ENCODE measurements at places on chromosomes 5 and 9. TPM values are rescaled to one million over a fixed set of nuclear protein-coding genes. Genes with fewer than 3 reads are reported as not detected.

GRCh38 chr9:128556926-128557634 lies 4.7 kb downstream of the SPTAN1 start:
- no peaks in the 10 kb centered on the region for H3K27me3 ChIP-seq
- DNase-seq: no peak

GRCh38 chr9:70390933-70391341 lies 23.5 kb downstream of the KLF9 start:
- H3K4me3 ChIP-seq: no peak overlapping the region
- H3K27ac ChIP-seq: no peak overlapping the region
- H3K36me3 ChIP-seq: no peaks in the 10 kb centered on the region
- peak; percentile 49 for DNase-seq

- no peaks in the 10 kb centered on the region for H3K36me3 ChIP-seq
- peak; percentile 83 for DNase-seq
- no peaks in the 10 kb centered on the region for H3K27me3 ChIP-seq
- peaks cover 7% of the 10 kb centered on the region for H3K4me1 ChIP-seq
- no peak overlapping the region for H3K27ac ChIP-seq
These were observed 227.6 kb upstream of the DMRT1 start for GRCh38 chr9:613771-614347.

The OLFML2A gene
- total RNA-seq: 148 TPM

DNA sequence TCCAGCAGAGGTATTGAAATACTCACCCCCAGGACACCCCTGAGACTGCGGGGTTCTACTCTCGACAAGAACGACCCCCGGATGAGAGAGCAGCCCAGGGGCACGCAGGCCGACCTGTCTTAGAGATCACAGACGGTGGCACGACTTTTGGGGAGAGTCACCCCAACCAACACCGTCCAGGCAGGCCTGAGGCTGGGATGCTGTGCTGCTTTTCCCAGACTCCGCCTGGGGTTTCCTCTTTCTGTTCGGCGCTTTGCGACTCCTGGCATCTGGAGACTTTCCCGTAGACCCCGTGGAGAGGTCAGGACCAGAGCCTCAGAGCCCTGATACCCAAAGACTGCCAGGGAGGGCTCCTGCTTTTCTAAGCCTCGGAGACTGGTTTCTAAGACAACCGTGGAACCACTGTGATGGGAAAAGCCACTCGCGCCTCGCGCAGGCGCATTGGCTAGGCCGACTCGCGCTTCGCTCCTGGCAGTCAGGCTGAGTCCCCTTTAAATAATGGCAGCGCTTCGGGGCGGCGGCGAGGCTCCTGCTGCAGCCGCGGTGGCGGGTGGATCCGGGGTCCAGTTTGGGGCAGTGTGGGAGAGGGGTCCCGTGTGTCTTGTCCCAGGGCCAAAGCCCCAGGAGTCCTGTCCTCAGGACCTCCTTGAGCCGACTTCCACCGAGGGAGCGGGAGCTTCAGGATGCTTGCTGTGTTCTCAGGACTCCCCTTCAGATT lies 484.0 kb downstream of the SPATA31A7 start:
- H3K27ac ChIP-seq: no peak overlapping the region
- no peaks in the 10 kb centered on the region for H3K36me3 ChIP-seq
- H3K4me3 ChIP-seq: no peak overlapping the region
- H3K4me1 ChIP-seq: no peaks in the 10 kb centered on the region

- no peaks in the 10 kb centered on the region for H3K36me3 ChIP-seq
- H3K27ac ChIP-seq: peak overlapping the region; percentile 86
- H3K27me3 ChIP-seq: no peaks in the 10 kb centered on the region
- DNase-seq: no peak
- H3K4me1 ChIP-seq: peaks cover 20% of the 10 kb centered on the region
These were observed 27.9 kb downstream of the PCDH1 start for GRCh38 chr5:141850244-141850768.

- H3K36me3 ChIP-seq: no peaks in the 10 kb centered on the region
- H3K27me3 ChIP-seq: no peaks in the 10 kb centered on the region
- H3K4me3 ChIP-seq: no peak overlapping the region
- peaks cover 4% of the 10 kb centered on the region for H3K4me1 ChIP-seq
These were observed 145.4 kb downstream of the SPATA31D1 start for GRCh38 chr9:82134010-82134409.

The CTXN3 gene
- not detected for total RNA-seq

GRCh38 chr9:72758944-72759343 lies 193.9 kb downstream of the ALDH1A1 start:
- H3K4me1 ChIP-seq: no peaks in the 10 kb centered on the region
- no peaks in the 10 kb centered on the region for H3K27me3 ChIP-seq
- H3K27ac ChIP-seq: no peak overlapping the region
- no peaks in the 10 kb centered on the region for H3K36me3 ChIP-seq

DNA sequence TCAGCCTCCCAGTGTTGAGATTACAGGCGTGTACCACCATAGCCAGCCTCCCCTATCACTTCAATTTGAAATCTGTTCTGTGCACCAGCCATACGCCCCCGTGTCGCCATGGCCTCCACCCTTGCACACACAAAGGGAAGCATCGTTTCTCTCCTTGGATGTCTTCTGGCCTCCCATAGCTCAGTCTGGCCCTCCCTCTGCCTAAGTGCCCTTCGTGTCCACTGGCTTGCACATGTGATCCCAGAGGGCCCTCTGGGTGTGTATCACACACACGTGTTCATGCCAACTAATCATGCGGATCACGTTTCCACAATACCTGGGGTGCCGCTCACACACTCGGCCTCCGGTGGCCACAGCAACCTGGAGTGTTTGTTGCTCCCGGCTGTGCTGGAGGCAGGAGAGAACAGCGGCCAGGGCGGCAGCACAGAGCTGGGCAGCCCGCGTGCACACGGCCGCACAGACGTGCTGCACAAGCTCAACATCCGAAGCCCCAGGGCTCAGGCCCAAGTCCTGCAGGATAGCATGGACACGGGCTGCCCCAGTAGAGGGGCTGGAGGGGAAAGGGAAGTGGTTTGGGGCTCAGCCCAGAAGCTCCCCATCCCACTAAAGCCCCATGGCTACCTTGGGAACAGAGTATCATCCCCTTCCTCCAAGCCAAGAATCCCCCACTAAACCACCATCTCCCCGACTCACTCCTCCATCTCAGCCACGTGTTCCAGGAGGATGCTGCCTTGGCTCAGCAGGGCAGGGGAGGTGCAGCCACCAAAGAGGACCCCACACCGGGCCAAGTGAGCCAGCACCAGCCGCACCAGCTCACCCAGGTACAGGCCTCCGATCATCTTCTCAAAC lies 10.9 kb downstream of the HK3 start:
- peaks cover 17% of the 10 kb centered on the region for H3K27me3 ChIP-seq
- H3K4me3 ChIP-seq: no peak overlapping the region
- H3K36me3 ChIP-seq: no peaks in the 10 kb centered on the region
- H3K27ac ChIP-seq: no peak overlapping the region
- no peak for DNase-seq

The SH3PXD2B gene
- total RNA-seq: 70.4 TPM

DNA sequence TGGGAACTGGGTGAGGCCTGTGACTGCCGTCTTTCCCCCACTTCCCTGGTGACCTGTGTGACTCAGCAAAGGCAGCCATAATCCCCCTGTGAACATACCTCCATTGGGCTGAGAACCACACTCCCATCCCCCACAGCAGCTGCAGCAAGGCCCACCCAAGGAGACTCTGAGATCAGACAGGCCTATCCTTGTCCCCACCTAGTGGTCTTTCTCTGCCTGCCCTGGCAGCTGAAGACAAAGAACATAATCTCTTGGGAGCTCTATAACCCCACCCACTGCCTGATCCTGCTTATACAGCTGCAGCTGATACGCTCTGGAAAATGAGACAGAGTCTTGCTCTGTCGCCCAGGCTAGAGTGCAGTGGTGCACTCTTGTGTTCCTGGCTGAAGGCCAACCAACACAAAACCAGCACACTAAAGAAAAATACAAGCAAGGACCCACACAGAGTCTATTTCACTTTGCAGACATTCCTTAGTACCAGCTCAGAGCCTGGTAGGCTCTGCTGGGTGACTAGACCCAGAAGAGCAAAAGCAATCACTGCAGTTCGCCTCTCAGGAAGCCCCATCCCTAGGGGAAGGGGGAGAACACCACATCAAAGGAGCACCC lies 106.7 kb downstream of the MCTP1 start:
- no peaks in the 10 kb centered on the region for H3K27me3 ChIP-seq
- peak overlapping the region; percentile 77 for H3K27ac ChIP-seq
- no peak overlapping the region for H3K4me3 ChIP-seq
- H3K4me1 ChIP-seq: peaks cover 17% of the 10 kb centered on the region
- peak; percentile 73 for DNase-seq

- no peaks in the 10 kb centered on the region for H3K4me1 ChIP-seq
- no peaks in the 10 kb centered on the region for H3K27me3 ChIP-seq
- no peak overlapping the region for H3K27ac ChIP-seq
- H3K4me3 ChIP-seq: no peak overlapping the region
These were observed 43.9 kb downstream of the PAM start for GRCh38 chr5:102799017-102799416.

The DDX4 gene
- total RNA-seq: not detected

DNA sequence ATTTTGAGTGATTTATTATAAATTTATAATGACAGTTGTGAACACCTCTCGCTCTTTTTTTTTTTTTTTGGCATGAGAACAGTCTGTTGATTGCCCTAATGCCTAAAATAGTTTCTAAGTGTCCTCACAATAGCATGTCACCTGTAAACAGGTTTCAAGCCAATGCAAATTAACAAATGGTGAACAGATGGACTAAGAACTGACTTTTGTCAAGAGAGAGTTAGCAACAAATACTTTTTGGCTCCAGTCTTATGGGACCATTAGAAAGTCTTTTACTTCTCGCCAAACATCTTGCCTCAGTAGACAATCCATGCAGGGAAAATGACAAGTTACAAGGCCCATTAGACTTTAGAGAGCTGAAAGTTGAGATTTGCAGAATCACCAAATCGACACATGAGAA lies 67.8 kb downstream of the MED27 start:
- no peaks in the 10 kb centered on the region for H3K27me3 ChIP-seq
- no peak for DNase-seq
- H3K4me1 ChIP-seq: peaks cover 16% of the 10 kb centered on the region
- H3K4me3 ChIP-seq: no peak overlapping the region

DNA sequence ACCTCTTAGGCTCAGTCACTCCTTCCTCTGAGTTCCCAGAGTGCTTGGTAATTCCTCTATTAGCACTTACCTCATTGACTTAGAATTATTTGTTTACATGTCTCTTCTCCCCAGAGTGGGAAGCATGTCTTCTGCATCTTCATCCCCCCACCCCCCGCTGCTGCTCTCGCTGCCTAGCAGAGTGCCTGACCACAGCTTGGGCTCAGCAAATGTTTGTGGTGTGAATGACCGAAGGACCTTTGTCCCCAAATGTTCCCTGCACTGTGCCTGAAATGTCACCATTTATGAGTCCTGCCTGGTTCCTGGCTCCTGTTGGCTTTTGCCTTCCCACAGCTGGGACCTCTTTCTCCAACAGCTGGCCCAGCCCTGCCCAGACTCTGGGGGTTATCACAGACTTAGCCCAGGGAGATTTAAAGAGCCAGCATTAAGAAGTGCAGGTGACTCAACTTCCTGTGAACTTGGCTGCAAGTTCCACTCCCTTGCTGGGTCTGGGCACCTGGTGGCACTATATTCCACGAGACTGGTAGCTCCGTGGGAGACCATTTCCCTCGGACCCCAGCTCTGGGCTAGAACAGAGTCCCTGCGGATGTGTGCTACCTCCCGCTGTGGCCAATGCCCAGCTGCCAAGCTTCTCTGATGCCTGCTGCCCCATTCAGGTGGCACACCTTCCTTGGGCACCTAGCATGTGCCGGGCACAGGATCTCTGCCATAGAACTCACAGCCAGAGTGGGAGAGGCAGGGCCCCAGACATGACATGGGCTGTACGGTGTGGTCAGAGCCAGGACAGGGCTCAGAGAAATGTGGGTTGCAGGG lies 1.8 kb upstream of the HMCN2 start:
- peak; percentile 18 for DNase-seq
- H3K4me1 ChIP-seq: peaks cover 2% of the 10 kb centered on the region
- peaks cover 73% of the 10 kb centered on the region for H3K27me3 ChIP-seq
- H3K36me3 ChIP-seq: no peaks in the 10 kb centered on the region

The PPP2R2B gene
- total RNA-seq: 2.4 TPM

DNA sequence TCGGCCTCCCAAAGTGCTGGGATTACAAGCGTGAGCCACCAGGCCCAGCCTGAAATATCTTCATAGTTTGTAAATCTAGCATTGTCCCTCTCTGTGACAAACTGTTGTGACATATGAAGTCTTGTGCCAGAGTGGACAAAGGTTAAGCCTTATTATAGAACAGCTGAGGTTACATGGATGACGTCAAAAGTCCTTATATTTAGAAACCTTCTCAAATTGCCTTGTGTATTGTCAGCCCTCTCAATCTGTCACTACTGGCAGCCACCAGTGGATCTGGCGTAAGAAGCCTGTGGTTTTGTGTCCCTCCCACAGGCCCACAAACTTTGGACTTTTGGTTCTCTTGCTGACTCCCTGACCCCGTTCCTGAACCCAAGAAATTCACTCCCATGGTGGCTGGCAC lies 79.4 kb upstream of the CCDC112 start:
- DNase-seq: peak; percentile 15
- H3K4me1 ChIP-seq: peaks cover 8% of the 10 kb centered on the region
- H3K4me3 ChIP-seq: no peak overlapping the region

- no peak overlapping the region for H3K4me3 ChIP-seq
- H3K27me3 ChIP-seq: no peaks in the 10 kb centered on the region
- H3K36me3 ChIP-seq: no peaks in the 10 kb centered on the region
- no peak overlapping the region for H3K27ac ChIP-seq
- H3K4me1 ChIP-seq: peaks cover 28% of the 10 kb centered on the region
- peak; percentile 37 for DNase-seq
These were observed 106.7 kb downstream of the SMIM15 start for GRCh38 chr5:61055434-61056006.

The PCSK5 gene
- 11.5 TPM for total RNA-seq

The SLCO6A1 gene
- total RNA-seq: not detected

- no peaks in the 10 kb centered on the region for H3K36me3 ChIP-seq
- no peaks in the 10 kb centered on the region for H3K27me3 ChIP-seq
- H3K27ac ChIP-seq: no peak overlapping the region
- H3K4me3 ChIP-seq: no peak overlapping the region
- H3K4me1 ChIP-seq: peaks cover under 1% of the 10 kb centered on the region
These were observed 10.5 kb downstream of the RAD23B start for GRCh38 chr9:107293543-107294085.

The PCDHB10 gene
- 7.0 TPM for total RNA-seq

- H3K4me1 ChIP-seq: no peaks in the 10 kb centered on the region
- H3K27ac ChIP-seq: no peak overlapping the region
- no peak for DNase-seq
- no peaks in the 10 kb centered on the region for H3K36me3 ChIP-seq
These were observed 440.6 kb upstream of the IZUMO3 start for GRCh38 chr9:24986331-24986730.

The OR1Q1 gene
- not detected for total RNA-seq

DNA sequence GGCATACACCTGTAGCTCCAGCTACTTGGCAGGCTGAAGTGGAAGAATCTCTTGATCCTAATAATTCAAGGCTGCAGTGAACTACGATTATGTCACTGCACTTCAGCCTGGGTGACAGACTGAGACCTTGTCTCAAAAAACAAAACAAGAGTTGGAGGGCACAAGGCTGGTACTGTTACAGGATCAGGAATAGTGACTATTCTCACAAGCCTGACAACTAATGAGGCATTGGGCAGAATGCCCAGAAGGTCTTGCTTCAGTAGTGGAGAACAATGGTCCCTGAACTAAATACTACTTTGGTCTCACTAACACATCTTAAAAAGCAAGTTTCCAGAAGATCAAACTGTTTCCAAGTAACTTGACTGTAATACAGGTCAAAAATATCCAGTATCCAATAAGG lies 182.9 kb upstream of the RFX3 start:
- H3K27me3 ChIP-seq: peaks cover 4% of the 10 kb centered on the region
- H3K4me3 ChIP-seq: no peak overlapping the region
- peak; percentile 30 for DNase-seq
- H3K36me3 ChIP-seq: no peaks in the 10 kb centered on the region
